ENCODE measurements at places on chromosomes 2 and 18. TPM values are rescaled to one million over a fixed set of nuclear protein-coding genes. Genes with fewer than 3 reads are reported as not detected.

UGT1A8 gene
- 0.10 TPM for total RNA-seq

NRP2 gene
- total RNA-seq, result 60.2 TPM

DNA sequence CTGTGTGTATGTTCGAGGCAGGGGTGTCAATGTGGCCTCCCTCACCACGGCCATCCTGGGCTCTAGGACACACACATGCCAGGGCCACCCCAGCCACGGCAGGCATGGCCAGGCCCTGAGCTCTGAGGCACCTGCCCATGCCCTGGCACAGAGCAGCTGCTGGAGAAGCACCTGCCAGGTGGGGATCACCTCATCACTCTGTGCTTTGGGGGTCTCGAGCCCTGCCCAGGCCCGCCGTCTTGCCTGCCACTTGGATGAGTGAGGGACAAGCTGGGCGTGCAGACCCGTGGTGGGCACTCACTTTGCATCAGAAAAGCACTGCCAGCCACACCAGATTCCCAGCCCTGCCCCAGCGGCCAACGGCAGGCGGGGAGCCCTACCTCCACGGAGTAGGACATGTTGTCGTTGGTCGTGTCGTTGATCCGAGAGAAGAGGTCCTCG lies 33.1 kb downstream of the KIF1A start:
- no peak overlapping the region for H3K4me3 ChIP-seq
- H3K27me3 ChIP-seq, result no peaks in the 10 kb centered on the region
- no peak for DNase-seq
- H3K27ac ChIP-seq, result no peak overlapping the region
- H3K4me1 ChIP-seq, result peaks cover 5% of the 10 kb centered on the region
- H3K36me3 ChIP-seq, result no peaks in the 10 kb centered on the region

DNA sequence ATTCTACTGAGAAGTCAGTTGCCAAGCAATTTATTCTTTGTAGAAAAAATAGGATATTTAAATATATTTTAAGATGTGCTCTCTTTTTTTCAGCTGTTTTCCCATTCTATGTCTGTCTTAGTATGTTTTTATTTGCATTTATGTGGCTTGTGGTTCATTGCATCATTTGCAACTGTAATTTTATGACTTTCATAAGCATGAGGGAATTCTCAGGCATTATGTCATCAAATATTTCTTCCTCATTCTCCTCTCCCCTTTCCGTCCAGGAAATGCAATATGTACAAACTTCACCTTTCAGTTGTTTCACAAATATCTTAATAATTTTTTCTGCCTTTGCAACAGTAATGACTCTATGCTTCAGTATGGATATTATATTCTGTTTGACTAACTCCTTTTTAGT lies 560.2 kb upstream of the LRATD1 start:
- no peak for DNase-seq
- H3K36me3 ChIP-seq, result no peaks in the 10 kb centered on the region
- no peak overlapping the region for H3K27ac ChIP-seq

GRCh38 chr2:235263205-235264120 lies 230.4 kb upstream of the AGAP1 start:
- H3K36me3 ChIP-seq, result no peaks in the 10 kb centered on the region
- DNase-seq, result peak; percentile 89

GRCh38 chr2:607709-608108 lies 69.5 kb downstream of the TMEM18 start:
- no peaks in the 10 kb centered on the region for H3K4me1 ChIP-seq
- H3K36me3 ChIP-seq, result no peaks in the 10 kb centered on the region
- no peak overlapping the region for H3K4me3 ChIP-seq
- no peaks in the 10 kb centered on the region for H3K27me3 ChIP-seq
- no peak overlapping the region for H3K27ac ChIP-seq

DNA sequence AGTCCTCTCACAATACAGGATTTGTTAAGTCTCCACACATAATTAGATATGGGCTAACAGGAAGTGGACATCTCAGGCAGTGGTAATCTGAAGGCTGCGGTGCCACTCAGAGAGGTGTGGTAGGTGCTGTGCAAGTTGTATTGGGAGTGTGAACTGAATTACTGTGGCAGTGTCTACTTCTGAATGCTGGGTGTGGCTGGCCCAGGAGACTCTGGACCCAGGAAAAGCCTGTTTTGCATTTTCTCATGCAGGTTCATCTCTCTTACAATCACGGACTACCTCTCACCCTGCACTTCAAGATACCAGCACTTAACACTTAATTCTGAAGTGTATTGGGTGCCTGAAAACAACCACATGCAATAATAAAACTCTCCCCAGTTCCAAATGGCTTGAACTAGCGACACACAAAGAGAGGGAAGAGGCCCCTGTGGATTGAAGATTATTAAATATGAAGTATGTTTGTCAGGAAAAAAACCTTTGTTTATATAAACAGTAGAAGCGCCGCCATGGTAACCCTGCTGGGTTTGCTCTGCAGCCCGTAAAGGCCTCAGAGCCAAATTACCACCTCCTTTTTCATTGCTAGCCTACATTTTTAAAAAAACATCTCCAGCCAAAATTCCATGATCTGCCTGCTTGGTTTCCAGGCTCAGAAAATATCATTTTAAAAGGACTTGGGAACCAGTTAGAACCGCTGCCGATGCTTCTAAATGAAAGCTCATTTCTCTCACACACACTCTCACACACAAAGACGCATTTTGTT lies 77.5 kb downstream of the GFPT1 start:
- peaks cover 12% of the 10 kb centered on the region for H3K27me3 ChIP-seq
- peak overlapping the region; percentile 79 for H3K27ac ChIP-seq
- peak; percentile 65 for DNase-seq

- DNase-seq, result no peak
- no peaks in the 10 kb centered on the region for H3K27me3 ChIP-seq
- H3K4me3 ChIP-seq, result no peak overlapping the region
- H3K4me1 ChIP-seq, result no peaks in the 10 kb centered on the region
- no peaks in the 10 kb centered on the region for H3K36me3 ChIP-seq
- H3K27ac ChIP-seq, result no peak overlapping the region
Observed at GRCh38 chr2:227629435-227629834, 12.1 kb downstream of the SCYGR4 start.

PSMA8 gene
- total RNA-seq, result not detected

DNA sequence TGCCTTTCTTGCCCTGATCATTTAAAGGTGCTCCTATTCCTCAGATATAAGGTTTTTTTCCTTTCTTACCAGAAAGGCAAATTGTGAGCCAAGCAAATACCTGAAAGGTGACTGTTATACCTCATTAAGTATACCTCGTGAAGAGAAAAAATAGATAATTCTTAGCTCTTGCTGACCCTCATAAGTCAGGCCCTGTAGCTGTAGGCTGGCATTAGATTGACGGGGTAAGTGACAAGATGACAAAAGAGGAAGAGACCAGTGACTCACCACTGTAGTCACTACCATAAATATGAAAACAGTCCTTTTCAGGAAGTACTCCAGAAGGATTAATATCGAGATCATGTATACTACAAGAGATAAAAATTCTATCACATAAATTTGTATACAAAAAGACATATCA lies 104.6 kb downstream of the PTPN4 start:
- H3K27ac ChIP-seq, result no peak overlapping the region
- H3K27me3 ChIP-seq, result no peaks in the 10 kb centered on the region
- no peaks in the 10 kb centered on the region for H3K4me1 ChIP-seq
- no peak overlapping the region for H3K4me3 ChIP-seq
- DNase-seq, result no peak

GRCh38 chr2:214232271-214232670 lies 178.6 kb upstream of the VWC2L start:
- no peaks in the 10 kb centered on the region for H3K27me3 ChIP-seq
- no peak overlapping the region for H3K27ac ChIP-seq
- no peaks in the 10 kb centered on the region for H3K4me1 ChIP-seq
- no peaks in the 10 kb centered on the region for H3K36me3 ChIP-seq
- DNase-seq, result no peak

GRCh38 chr2:26587994-26588393 lies 53.2 kb downstream of the CIB4 start:
- H3K4me3 ChIP-seq, result no peak overlapping the region
- no peak overlapping the region for H3K27ac ChIP-seq
- H3K27me3 ChIP-seq, result peaks cover 15% of the 10 kb centered on the region
- no peak for DNase-seq
- no peaks in the 10 kb centered on the region for H3K36me3 ChIP-seq
